ENCODE measurements at places on chromosomes 12 and 14. TPM values are rescaled to one million over a fixed set of nuclear protein-coding genes. Genes with fewer than 3 reads are reported as not detected.

DNA sequence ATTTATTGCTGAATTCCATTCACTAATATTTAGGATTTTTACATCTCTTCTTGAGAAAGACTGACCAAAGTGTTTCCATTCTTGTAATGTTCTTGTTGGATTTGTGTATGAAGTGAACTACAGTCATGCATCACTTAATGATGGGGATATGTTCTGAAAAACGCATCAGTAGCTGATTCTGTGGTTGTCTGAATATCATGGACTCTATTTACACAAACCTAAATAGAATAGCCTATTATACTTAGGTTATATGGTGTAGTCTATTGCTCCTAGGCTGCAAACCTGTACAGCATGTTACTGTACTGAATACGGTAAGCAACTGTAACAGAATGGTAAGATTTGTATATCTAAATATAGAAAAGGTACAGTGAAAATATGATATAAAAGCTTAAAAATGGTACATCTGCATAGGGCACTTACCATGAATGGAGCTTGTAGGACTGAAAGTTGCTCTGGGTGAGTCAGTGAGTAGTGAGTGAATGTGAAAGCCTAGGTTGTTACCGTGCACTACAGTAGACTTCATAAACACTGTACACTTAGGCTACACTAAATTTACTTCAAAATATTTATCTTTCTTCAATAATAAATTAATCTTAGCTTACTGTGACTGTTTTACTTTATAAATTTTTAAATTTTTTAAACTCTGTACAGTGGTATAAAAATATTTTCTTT, 27.6 kb upstream of the P2RX4 start:
- DNase-seq: no peak

- DNase-seq: no peak
These were observed 7.3 kb upstream of the GALNT9 start for GRCh38 chr12:132336451-132337413.

GRCh38 chr14:69096246-69096645, 56.7 kb downstream of the DCAF5 start:
- no peak for DNase-seq

Gene SPTLC2
- total RNA-seq: 45.9 TPM

- DNase-seq: no peak
These were observed 21.7 kb downstream of the AICDA start for GRCh38 chr12:8590842-8591545.

DNA sequence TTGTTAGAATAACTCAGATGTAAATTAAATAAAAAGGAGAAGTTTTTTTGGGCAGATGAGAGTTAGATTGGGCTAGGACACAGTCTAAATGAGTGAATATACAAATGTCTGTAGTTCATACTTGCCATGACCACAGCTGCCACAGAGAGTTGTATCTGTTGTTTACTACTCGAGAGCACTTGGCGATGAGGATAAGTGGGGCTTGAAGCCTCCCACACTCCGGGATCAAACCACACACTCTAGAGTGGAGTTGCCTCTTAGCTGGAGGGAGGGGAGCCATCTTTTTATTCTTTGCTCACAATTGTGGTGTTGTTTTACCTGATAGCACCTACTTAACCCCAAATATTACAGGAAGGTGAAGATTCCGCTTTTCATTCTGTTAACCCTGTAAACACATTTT, 27.5 kb downstream of the BEST3 start:
- DNase-seq: no peak

DNA sequence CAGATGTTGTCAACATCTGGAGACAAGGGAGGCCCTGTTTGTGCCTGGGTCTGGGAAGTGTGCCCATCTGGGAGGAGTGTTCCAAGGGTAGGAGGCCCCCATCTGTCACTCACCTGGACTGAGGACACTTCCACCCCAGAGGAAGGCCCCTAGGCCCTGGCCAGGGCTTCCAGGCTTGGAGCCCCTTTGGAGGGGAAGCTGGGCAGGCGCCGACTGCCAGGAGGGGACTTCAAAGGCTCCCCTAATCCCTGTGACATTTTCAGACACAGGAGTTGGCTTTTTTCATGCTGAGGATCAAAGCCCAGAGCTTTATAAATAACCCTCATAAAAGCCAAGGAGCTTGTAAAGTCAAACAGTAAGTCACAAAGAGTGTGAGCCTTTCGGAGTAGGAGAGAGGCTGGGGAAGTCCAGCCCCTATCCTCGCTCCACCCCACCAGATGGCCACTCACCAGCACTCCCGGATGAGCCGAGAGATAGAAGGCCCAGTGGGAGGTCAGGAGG, 17.6 kb upstream of the FAM222A start:
- no peak for DNase-seq

Gene PLEKHD1
- total RNA-seq: 0.73 TPM

Gene SCN8A
- total RNA-seq: 7.2 TPM

DNA sequence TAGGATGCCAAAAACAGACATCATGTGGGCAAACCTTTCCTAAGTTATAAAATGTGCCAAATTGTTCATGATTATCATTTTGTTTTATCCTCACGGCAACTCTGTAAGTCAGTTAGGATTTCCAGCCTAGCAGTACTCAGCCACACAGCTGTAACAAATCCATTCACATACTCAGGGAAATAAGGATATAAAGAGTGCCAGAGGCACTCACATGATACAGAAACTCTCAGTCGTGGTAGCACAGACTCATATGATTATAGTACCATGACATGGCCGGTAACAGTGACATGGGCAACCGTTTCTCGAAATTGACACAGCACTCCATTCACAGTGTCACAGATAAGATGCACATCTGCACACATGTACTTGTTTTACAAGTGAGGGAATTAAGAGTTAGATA, 344.2 kb downstream of the LRIG3 start:
- no peak for DNase-seq

DNA sequence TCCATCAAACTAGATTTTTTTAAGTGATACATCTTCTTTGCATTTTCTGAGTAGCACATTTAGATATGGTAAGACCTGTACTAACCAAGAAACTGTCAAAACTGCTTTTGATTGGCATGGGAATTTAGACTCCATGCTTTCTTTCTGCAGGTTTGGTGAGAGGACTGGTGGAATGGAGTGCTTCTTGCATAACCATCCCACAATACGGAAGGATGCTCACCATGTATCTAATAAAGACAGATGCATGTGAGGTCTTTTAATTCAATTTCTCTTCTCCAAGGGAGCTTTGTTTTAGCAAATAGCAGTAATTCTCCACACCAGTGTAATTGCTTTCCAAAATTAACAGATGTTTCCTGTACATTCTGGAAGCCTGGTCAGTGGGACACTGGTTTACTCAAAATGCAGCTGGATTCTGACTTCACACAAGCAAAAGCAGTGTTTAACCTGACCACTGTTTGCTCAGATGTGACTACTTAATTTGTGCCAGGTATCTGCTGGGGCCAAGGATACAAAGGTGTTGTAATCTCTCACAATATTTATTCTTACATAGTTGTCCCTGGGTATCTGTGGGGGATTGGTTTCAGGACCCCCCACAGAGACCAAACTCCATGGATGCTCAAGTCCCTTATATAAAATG, 26.1 kb downstream of the FGD6 start:
- no peak for DNase-seq

Gene SLC25A47
- total RNA-seq: not detected

Gene MMP19
- total RNA-seq: not detected

DNA sequence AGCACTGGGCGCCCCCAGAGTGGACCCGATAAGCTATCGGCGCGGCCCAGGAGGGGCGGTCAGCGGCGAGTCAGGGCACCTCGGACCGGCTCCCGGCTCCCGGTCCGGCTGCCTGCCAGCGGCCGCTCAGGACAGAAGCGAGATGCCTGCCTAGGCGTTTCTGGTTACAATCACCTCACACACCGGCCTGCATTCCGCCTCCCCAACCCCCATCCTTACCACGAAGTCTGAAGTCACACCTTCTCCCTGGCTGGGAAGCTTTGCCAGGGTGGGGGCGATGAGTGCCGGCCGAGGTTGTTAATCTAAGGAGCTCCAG, 42.6 kb upstream of the TBX5 start:
- no peak for DNase-seq

Gene DACT1
- total RNA-seq: not detected

GRCh38 chr12:45586486-45586885, 143.0 kb upstream of the ARID2 start:
- no peak for DNase-seq

- no peak for DNase-seq
These were observed 180.4 kb downstream of the CFAP54 start for GRCh38 chr12:96669786-96670185.
